CD4-positive, alpha-beta T cell treated with Interleukin-21 for 1 hour (primary cell): ENCODE measurements at places on chromosomes 11 and 22.
A peak's percentile ranks its signal among the peaks of the same experiment; 100 is the strongest.

DNA sequence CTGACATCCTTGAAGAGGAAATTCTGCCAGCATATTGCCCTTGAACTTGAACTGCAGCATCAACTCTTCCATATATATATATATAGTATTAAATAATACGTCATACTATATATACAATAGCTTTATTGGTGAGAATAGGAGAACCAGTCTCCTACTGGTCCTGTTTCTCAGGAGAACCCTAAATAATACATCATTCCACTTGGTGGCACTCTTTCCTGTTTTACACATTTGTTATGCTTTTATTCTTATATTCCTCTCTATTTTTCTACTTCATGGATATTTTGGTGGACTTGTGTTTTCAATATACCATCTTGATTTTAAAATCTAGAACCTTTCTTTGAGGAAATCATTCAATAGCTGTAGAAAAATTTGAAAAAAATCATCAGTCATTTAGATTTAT is 193.3 kb downstream of the TRPC6 start:
- no peak for DNase-seq

DNA sequence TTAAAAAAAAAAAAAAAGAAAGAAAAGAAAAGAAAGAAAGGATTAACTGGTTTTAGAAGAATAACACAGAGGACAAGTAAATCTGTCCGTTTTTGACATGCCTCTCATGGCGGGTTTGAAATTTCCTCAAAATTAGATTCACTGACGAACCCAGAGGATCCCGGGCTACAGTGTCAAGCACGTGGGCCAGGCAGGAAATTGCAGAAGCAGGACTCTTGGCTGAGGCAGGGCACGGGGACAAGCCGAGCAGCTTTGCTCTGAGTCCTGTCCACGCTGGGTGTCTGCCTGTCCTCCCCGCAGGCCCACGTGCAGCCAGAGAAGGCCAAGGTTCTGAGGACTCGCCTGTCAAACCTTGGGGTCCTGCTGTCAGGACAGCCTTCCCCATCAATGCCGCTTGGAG is 24.7 kb downstream of the GAL start:
- DNase-seq: no peak

GRCh38 chr11:12134236-12134585 is 23.8 kb downstream of the MICAL2 start:
- no peak for DNase-seq

GRCh38 chr11:39221550-39222138 is 2237.8 kb downstream of the LRRC4C start:
- no peak for DNase-seq

GRCh38 chr11:27718346-27718862 is 18.1 kb upstream of the BDNF start:
- DNase-seq: no peak

- peak; percentile 34 for DNase-seq
These were observed 35.0 kb upstream of the OR9G4 start for GRCh38 chr11:56783448-56784041.
